Right atrium auricular region (tissue), 2 donors: ENCODE measurements at places on chromosomes 6 and 20. TPM values are rescaled to one million over a fixed set of nuclear protein-coding genes. Genes with fewer than 3 reads are reported as not detected.
A peak's percentile ranks its signal among the peaks of the same experiment; 100 is the strongest.

- no peak for DNase-seq
These were observed 141.1 kb downstream of the SYCP2 start for GRCh38 chr20:59792300-59792699.

DNA sequence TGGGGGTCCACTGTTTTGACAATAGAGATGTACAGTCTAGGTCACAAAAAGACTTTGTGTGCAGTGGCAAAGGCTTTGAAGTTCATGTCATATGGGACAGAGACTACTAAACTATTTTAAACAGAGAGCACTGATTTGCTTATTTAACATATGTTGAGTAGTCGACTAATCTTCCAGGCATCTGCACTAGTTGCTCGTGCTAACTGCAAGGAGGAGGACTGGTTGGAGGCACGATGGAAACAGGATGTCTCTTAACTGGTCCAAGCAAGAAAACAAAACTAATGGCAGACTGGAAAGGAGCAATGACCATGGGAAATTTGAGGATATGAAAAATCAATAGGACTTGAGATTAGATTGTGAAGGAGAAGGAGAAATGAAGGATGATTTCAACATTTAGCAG, 28.5 kb upstream of the ERVFRD-1 start:
- no peak for DNase-seq

DNA sequence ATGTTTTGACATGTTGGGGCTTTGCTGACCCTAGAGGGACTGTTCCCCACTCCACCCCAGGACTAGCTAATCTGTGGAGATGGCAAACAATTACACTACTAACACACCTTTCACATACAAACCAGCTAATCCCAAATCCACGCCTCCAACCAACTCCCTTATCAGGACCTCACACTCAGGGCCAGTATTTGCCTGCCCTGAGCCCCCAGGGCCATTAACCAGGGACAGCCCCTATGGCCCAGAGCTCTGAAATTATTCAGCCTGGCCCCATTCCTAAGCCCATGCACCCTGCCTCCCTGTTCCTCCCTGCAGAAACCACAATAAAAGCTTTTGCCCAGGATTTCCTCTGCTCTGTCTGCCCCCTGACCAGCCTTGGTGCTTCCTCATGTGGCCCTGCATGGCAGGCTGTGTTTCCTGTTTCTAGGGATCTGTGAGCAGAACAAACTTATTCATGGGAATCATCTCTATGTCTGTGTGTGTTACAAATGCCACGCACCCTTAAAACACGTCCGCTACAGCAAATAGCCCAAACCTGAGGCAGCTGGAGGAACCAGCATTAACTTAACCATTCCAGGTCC, 121.2 kb downstream of the PXDC1 start:
- DNase-seq, result no peak

DNA sequence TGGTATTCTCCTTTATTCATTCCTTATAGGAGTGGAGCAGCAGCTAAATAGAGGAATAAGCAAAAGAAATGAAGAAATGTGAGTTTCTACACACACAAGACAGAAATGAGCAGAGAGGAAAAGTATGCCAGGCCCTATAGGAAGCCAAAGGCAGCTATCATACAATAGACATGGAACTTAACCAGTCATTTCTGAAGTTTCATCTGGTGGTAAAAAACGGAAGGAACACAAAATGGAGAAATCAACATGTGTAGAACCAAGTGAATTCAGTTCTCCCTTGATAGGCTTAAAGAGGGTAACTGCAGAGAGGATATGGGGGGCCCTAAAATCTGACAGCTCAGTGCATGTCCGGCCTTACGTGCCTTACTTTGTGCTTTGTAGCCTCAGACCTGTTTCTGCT, 44.6 kb downstream of the TSBP1 start:
- no peak for DNase-seq

DNA sequence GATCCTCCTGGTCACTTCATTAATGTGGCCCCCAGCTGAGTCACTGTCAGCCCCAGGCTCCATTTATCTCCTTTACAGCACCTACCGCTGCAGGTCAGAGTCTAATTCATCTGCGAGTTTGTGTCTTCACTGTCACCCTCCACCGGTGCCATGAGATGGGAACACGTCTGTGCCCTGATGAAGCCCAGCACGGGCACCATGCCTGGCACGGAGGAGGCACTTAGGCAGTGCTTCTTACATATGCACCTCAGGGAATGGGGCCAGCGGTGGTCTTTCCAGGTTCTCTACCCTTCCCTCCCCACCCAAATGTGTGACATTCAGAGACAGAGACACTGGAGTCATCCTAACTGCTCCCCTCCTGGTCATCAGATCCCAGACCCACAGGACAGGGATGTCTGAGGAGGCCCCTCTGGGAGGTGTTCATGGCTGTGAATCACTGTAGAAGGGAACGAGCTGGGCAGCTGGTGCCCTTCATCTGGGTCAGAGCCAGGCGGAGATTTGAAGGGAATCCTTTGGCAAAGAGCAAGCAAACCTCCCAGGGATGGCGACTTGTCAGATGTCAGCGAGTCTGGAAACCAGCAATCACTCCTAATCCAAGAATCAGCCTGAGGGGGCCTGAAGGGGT, 364.6 kb downstream of the PREX1 start:
- no peak for DNase-seq

DNA sequence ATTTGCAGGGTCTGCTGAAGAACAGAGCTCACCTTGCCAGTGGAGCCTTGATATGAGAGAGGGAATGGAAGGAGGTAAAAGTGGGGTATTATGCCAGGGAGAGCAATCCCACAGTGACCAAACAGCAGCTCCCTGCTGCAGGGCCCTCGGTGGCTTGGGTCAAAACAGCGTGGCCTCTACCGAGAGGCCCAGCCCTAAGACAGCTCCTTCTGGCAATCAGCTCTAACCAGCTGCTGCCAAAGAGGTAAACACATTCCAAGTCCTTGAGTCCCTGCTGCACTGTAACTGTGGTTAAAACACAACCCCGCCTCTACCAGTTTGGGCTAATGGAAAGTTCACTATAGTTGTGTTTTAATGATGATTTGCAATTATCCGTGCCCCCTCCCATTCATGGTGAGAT, 1.4 kb upstream of the DAAM2 start:
- DNase-seq, result no peak

The MAS1 gene
- not detected for total RNA-seq

DNA sequence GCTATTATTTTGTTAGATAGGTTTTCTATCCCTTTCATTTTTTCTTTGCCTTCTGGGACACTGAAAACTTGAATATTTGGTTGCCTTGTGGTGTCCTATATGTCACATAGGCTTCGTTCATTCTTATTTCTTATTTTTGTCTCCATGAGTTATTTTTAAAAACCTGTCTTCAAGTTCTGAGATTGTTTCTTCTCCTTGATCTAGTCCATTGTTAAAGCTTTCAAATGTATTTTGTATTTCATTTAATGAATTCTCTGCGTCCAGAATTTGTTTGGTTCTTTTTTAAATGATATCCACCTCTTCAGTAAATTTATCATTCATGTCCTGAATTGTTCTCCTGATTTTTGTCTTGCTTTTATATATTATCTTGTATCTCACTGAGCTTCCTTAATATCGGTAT, 243.2 kb upstream of the BMP2 start:
- DNase-seq, result no peak

- no peak for DNase-seq
These were observed 6.0 kb upstream of the IER3 start for GRCh38 chr6:30750379-30750668.

The CYP39A1 gene
- total RNA-seq, result 6.3 TPM

The CEP85L gene
- total RNA-seq, result 4.5 TPM

DNA sequence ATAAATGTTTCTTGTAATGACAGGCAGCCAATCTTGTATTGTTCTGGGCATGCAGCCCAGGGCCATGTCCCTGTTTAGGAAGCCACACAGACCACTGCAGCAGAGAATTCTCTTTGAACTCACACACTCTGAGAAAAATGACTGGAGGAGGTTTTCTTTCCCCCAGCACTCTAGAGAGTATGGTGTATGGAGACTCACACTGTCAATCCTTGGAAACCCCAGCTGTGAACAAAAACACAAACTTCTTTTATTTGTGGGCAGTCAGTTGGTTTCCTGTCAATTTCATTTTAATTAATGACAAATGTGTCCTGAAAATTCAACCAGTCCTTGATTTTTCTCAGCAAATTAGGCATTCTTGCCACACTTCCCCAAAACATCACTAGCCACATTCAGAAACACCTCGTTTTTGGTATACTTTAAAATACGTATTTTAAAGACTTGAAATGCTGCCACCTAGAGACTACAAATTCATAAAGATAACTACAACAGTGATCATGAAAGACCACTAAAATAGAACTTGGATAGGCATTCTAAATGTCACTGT, 52.9 kb upstream of the UFL1 start:
- DNase-seq, result no peak

DNA sequence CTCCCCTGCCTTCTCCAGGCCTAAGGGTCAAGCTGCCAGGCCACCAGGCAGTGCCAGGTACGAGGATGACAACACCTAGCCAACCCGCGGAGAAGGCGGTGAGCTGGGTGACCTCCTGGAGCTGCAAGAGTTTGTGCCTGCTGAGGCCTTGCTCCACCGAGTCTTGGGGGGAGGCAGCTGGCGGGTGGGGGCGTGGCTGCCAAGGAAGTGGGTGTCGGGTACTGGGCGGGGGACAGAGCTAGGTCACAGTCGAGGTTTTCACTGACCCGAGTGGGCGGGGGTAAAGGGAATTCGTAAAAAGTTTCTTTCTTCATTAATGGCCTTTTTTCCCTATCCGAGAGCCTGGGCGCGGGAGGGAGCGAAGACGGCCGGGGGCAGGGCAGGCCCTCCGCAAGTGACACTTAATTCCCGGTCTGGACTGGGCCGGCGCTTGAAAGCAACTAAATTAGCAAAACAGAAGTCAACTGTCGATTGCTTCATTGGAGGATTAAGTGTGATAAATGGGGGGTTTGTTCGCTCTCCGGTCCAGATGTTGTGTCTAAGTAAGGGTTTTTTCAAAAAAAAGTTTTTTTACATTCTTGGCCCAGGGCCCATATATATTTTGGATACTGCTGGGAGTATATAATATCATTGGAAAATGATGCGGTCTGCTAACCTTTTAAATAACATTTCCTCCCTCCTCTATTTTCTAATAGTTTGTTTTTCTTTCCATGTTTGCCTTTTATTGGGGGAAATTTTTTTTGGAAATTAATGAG, 43.1 kb upstream of the FOXP4 start:
- DNase-seq, result peak; percentile 72
